Immature natural killer cell (primary cell): ENCODE measurements at places on chromosomes 12 and 14. TPM values are rescaled to one million over a fixed set of nuclear protein-coding genes. Genes with fewer than 3 reads are reported as not detected.

DNA sequence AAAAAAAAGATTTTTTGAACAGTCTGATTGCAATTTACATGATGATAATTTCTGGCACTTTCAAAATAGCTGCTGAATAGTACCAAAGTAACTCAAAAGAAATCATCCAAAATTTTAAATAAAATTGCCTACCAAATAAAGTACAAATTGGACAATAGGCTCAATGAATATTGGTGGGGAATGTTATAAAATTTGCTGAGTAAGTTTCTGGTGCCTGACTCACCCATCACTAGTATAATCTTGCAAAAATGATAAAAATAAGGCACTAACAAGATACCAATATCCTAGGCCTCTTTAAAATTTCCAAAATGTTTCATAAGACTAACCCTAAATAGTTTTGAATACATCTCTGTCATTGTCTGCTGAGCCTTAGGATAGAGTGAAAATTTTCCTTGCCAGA is 145.3 kb upstream of the LRFN5 start:
- DNase-seq: no peak

Gene OLR1
- polyA plus RNA-seq: not detected

Gene DPF3
- polyA plus RNA-seq: 1.8 TPM

DNA sequence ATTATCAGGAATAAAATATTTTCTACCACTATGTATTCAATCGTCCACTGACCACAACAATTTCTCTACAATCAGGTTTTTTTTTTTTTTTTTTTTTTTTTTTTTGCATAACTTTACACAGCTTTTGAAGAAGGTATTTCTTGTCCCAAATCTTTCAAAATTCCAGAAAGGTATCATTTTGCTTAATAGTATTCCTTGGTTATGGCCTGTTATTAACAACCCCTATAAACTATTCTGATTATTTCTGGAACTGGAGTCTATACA is 145.3 kb downstream of the ALX1 start:
- no peak for DNase-seq
